Cardiac ventricle fibroblast (primary cell): ENCODE measurements at places on chromosomes 6 and 20. TPM values are rescaled to one million over a fixed set of nuclear protein-coding genes. Genes with fewer than 3 reads are reported as not detected.

RIPPLY2 gene
- not detected in 2 replicates for total RNA-seq

LAMA4 gene
- total RNA-seq: 638 and 750 TPM in 2 replicates

IL17A gene
- total RNA-seq: not detected in 2 replicates

CCN5 gene
- 23.6 and 25.1 TPM in 2 replicates for total RNA-seq

HLA-DOA gene
- 0.12 TPM in 1 of 2 replicates, not detected in the other for total RNA-seq

GTSF1L gene
- total RNA-seq: not detected in 2 replicates

BMP2 gene
- total RNA-seq: 5.1 and 5.8 TPM in 2 replicates

TRIM40 gene
- not detected in 2 replicates for total RNA-seq

C20orf144 gene
- not detected in 2 replicates for total RNA-seq

SOX18 gene
- 1.7 and 3.2 TPM in 2 replicates for total RNA-seq

ULBP3 gene
- total RNA-seq: 3.0 and 3.2 TPM in 2 replicates

TMEM74B gene
- not detected in 2 replicates for total RNA-seq

SLC25A27 gene
- 0.73 and 1.7 TPM in 2 replicates for total RNA-seq

ASIP gene
- total RNA-seq: not detected in 2 replicates

SRSF12 gene
- 0.24 and 0.62 TPM in 2 replicates for total RNA-seq

SLC17A9 gene
- total RNA-seq: 0.64 and 0.81 TPM in 2 replicates

PLCB4 gene
- 0.12 and 0.29 TPM in 2 replicates for total RNA-seq

GJA10 gene
- total RNA-seq: not detected in 2 replicates

DPPA5 gene
- total RNA-seq: not detected in 2 replicates

SLC16A10 gene
- not detected in 2 replicates for total RNA-seq

TM9SF4 gene
- total RNA-seq: 36.6 and 39.5 TPM in 2 replicates

C6orf15 gene
- 0.49 TPM in 1 of 2 replicates, not detected in the other for total RNA-seq

BPIFB4 gene
- 0.06 and 0.24 TPM in 2 replicates for total RNA-seq

SFTA2 gene
- total RNA-seq: not detected in 2 replicates

TUBB2B gene
- not detected in 2 replicates for total RNA-seq

AGPAT4 gene
- total RNA-seq: 2.6 and 3.3 TPM in 2 replicates

RIPOR2 gene
- 1.6 and 2.2 TPM in 2 replicates for total RNA-seq

IPCEF1 gene
- not detected in 2 replicates for total RNA-seq

CRISP2 gene
- not detected in 2 replicates for total RNA-seq

LRRN4 gene
- total RNA-seq: not detected in 2 replicates
